Left lung (tissue), 14 donors: ENCODE measurements at places on chromosomes 1 and 21.

GRCh38 chr1:77095236-77095635 is 124.0 kb downstream of the PIGK start:
- no peak for DNase-seq

GRCh38 chr1:245008761-245009160 is 144.4 kb upstream of the HNRNPU start:
- no peak for DNase-seq

GRCh38 chr1:58818075-58818474 is 34.2 kb upstream of the JUN start:
- DNase-seq = no peak

DNA sequence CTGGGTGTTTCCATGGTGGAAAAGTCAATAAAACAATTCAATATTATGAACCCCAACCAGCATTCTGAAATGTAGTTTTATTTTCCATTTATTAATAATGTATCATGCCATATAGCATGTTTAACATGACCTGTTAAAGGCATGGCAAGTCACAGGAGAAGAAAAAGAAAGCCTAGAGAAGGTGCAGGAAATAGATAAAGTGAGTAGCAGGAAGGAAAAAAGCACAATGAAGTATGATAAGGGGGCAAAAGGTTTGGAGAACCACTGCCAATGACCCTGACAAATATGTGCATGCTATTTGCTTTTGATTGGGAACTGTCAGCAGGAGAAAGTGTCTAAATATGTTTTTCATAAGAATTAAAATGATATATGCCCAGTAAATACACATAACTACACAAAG is 85.6 kb downstream of the HMCN1 start:
- DNase-seq = no peak

- DNase-seq = no peak
Measured at GRCh38 chr1:85179522-85179921, 21.3 kb downstream of the SYDE2 start.

DNA sequence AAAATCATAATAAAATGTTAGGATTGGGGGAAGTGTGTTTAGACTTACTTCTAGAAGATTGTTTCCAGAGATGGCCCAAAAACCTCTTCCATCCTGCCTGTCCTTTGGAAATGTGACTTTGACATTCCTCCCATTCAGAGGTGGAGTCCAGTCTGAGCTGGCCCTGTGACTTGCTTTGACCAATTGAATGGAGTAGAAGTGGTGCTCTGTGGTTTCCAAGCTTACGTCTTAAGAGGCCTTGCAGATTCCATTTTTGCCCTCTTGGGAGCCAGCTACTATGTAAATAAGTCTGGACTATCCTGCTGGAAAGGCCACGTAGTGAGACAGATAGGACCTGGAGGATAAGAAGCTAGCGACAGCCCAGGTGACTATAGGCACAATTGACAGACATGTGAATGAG is 1.3 kb upstream of the NT5C1A start:
- no peak for DNase-seq

- no peak for DNase-seq
Measured at GRCh38 chr1:171640225-171640624, 12.3 kb downstream of the MYOC start.

GRCh38 chr1:50526431-50526830 is 103.2 kb upstream of the DMRTA2 start:
- no peak for DNase-seq
